Thyroid gland (tissue), 4 donors: ENCODE measurements at places on chromosomes 13 and 19.

DNA sequence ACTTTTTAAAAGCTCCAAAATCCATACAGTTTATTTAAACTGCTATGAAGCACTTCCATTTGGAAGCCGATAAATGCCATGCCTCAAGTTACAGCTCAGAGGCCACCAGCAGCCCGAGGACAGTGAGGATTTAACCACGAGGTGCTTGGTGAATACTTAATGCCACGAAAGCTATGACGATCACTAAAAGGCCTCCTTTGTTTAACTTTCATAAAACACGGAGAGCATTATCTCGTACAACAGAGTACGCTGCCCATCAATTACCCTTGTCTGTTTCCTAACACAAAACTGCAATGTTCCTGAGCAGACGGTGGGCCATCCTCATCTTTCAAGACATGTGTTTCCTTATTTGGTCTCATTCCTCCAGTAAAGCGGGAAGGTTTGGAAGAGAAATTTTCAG is 58.4 kb downstream of the PEPD start:
- no peak for DNase-seq

GRCh38 chr19:47436712-47437401 is 17.5 kb upstream of the MEIS3 start:
- DNase-seq = peak; percentile 83

- no peak for DNase-seq
Measured at GRCh38 chr13:80684217-80684991, 343.5 kb upstream of the SPRY2 start.

DNA sequence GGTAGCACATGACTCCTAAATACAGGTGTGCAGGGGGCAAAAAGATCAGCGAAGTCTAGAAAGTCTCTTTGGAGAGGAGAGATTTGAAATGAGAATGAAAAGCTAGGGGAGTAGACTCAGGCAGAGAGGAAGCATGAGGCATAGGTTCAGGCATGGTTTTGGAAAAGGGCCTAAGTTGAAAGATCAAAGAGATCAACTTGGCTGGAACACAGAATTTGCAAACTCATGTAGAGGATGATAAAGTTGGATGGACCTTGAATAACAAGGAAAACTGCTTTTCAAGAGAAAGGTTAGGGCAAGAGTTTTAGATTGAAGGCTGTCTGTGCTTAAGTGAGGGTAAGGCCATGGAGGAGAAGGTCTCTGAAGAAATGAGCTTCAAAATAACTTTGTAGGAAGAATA is 47.4 kb upstream of the UBAC2 start:
- no peak for DNase-seq

- DNase-seq = peak; percentile 89
Measured at GRCh38 chr19:31448221-31448657, 99.0 kb upstream of the TSHZ3 start.

DNA sequence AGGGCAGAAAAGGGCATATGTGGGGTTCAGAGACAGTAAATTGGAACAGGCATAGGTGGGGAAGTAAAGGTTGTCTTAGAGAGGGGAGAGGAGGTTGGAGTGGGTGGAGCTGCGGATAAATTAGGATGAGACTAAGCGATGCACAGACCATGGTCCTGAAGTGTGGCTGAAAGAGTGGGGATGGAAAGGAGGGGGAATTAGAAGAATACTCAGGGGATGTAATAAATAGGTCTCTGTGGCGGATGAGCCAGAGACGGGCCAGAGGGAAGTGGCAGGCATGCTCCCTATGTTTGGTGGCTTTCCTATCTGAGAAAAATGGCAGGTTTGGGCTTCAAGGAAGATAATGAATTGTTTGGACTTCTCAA is 123.4 kb downstream of the OLFM4 start:
- DNase-seq = no peak

GRCh38 chr13:80168089-80168850 is 172.7 kb downstream of the SPRY2 start:
- DNase-seq = no peak

- DNase-seq = no peak
Measured at GRCh38 chr19:41939861-41940730, 11.8 kb upstream of the ERFL start.

DNA sequence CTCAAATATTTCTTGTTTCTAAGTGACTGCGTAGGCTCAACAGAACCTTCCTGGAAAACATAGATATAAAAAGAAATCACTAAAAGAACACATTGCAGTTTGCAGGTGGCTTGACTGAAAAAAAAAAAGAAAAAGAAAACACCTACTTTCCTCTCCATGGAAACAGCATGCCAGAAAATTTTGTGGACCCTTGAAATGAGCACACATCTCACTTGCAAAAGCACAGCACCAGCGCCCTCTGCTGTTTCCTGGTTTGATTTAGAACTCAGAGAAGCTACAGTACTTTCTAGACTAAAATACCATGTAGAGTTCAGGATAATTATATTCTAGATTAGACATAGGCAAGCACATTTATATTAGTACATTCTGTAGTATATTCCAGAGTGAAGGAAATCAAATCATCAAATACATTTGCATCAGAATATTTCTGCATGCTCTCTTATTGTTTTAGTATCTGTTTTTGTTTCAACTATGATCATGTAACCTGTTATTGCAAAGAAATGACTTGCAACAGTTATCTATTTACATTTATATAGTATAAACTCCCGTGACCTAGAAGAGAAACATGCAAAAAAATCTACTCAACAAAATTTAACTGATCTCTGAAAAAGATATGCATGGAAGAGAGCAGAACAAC is 22.3 kb upstream of the XPO4 start:
- DNase-seq = peak; percentile 94

DNA sequence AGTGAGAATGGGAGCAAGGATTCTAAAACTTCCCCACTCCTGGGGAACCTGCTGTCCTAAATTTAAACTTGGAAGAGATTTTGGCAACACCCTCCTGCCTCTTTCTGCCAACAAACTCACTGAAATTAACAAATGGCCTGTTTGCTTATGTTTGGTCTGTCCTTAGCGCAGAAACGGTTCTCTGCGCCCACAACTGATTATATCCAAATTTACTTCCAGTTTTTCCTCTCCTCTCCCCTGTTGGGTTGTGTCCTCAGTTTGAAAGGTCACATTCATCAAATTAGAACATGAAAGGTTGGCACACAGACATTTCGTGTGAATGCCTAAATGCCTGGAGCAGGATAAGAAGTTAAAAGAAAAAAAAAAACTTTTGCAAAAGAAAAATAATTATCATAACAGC is 56.4 kb upstream of the MRI1 start:
- DNase-seq = no peak

DNA sequence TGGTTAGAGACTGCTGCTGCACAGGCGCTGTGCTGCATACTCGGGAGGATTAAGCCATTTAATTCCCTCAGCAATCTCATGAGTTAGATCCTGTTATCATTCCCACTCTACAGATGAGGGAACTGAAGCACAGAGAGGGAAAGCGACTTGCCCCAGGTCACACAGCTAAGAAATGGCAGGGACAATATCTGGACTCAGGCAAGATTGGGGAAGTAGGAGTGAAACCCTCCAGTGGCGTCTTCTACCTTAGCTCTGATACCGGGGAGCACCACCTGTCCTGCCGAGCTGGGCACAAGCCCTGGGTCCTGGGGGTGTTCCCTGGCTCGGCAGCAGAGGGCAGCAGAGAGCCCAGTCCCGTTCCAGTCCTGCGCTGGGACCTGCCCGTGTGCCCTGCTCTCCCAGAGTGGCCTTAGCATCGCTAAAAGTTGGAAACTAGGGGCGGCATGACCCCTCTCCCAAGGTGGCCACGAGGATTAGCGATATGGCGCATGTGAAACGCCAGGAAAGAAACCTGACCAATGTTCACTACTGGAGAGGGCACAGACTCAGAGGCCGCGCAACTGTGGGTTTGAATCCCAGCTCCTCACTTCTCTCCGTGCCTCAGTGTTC is 20.5 kb downstream of the CYTH2 start:
- DNase-seq = peak; percentile 79

- DNase-seq = no peak
Measured at GRCh38 chr19:54077334-54077733, 3.8 kb downstream of the TARM1 start.

GRCh38 chr13:27592865-27593264 is 27.5 kb downstream of the LNX2 start:
- DNase-seq = no peak

DNA sequence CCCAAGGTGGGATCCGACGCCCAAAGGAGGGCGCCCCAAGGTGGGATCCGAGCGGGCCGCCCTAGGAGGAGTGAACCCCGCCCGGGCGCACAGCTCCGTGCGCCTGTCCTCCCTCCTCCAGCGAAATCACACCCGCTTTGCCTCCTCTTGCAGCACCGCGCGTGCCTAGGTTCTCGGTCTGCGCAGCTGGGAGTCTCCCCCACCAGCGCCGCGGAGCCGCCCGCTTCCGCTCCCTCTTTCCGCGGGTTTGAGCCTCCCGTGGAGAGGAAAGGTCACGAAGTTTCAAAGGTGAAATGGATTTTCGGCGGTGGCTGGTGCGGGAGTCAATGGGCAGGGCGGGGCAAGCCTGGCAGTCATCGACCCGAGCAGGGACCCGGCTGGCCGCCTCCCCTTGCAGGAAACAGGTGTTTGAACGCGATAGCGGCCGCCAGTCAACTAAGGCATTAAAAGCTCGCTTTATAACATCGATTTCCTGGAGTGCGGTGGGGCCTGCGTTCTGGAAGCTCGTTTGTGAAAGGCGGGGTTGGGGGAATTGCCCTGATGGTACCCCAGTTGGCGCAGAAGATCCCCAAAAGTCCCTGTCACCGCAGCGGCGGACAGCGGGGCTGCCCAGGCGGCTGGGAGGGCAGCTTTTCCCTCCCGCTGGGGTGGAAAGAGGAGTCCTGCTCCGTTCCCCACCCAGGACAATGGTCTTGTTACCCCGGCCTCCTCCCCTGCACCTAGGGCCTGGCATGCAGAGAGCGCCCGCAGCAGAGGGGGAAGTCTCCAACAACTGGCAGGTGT is 9.0 kb upstream of the SOX1 start:
- no peak for DNase-seq

DNA sequence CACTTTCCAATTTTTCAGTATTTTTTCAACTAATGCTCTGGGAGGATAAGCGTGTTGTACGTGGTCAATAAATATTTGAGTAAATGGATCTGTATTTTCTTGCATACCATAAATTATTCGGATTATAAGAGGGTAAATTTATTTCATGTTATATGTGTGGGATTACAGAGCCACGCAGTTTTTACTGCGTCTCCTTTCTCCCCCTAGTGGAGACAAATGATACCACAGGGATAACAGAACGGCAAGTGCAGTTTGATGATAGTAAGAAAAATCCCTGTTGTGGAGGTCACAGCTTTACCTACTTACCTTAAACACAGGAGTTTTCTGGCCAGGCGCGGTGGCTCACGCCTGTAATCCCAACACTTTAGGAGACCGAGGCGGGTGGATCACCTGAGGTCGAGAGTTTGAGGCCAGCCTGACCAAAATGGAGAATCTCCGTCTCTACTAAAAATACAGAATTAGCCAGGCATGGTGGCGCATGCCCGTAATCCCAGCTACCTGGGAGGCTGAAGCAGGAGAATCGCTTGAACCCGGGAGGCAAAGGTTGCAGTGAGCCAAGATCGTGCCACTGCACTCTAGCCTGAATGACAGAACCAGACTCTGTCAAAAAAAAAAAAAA is 16.8 kb downstream of the MBD3L2B start:
- DNase-seq = no peak
